ENCODE measurements at places on chromosomes 3 and 15.

GRCh38 chr3:94272016-94272415 lies 209.2 kb downstream of the NSUN3 start:
- DNase-seq: no peak

DNA sequence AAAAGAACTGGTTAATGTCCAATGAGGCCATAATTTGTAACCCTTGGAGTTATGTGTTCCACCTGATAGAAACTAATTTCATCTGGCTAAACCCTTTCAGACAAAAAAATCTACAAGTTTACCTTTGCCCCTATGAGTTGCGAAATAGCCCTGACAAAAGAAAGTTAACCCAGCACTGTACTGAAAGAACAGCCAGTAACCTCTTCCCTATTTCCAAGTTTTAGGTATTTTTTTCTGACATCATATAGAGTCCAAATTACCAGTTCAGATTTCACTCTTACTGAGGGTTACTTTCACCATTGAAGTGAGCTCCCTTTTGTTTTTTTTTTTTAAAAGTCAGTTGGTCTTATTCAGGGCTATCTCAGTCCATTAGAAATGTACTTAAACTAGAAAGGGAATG lies 42.8 kb upstream of the PTPRG start:
- DNase-seq: no peak

- DNase-seq: no peak
These were observed 29.3 kb downstream of the CTSH start for GRCh38 chr15:78915341-78916087.

DNA sequence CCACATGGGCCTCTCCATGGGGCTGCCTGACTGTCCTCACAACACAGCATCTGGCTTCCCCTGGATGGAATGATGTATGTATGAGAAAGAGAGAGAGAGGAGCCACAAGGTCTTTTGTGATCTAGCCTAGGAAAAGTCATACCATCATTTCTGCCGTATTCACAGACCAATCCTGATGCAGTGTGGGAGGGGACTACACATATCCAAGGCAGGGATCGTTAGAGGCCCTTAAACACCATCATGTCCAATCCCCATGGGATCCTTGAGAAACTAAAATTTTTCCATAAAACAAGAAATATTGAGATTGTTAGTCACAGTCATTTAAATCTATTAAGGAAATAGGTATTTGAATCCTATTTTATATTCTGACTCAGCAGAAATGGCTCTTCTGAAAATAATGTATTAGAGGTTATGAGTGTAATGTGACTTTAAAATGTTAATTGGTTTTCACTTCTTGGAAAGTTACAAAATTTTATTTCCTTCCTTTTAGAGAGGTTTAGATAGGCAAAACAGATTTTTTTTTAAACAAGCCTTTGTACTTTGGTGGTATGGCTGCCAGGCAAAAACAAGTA lies 65.1 kb upstream of the TSC22D2 start:
- no peak for DNase-seq

DNA sequence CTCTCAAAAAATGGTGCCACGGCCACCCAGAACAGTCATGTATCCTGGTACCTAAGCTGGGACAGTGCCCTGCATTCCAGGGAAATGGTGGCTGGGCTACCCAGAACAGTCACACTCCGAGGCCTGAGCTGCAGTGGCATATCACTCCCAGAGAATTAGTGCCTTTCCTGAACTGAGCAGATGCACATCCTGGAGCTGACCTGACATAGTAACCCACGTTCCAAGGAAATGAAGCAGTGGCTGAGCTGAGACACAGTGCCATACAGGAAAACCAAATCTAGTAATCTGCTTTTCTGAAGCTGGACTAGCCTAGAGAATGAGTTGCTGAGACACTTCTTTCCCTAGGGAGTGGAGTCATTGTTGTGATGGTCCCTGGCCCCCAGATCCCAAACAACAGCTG lies 41.8 kb downstream of the SERP1 start:
- no peak for DNase-seq

DNA sequence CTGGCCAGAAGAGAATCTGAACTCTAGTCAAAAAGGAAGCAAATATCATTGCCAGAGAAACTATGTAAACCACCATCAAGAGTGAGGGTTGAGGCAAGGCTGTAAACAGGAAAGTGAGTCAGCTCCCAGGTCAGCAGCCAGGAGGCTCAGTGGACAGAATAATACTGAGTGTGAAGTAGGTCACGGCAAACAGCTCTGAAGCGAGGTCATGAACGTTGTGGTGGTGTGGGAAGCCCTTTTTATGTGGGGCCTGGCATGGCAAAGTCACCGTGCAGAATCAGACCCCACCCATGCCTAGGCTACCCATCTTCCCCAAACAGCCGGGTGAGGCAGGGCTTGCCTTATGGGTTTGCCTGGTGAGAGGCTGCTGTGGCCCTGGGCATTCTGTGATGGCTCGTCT lies 43.9 kb downstream of the THBS1 start:
- no peak for DNase-seq

DNA sequence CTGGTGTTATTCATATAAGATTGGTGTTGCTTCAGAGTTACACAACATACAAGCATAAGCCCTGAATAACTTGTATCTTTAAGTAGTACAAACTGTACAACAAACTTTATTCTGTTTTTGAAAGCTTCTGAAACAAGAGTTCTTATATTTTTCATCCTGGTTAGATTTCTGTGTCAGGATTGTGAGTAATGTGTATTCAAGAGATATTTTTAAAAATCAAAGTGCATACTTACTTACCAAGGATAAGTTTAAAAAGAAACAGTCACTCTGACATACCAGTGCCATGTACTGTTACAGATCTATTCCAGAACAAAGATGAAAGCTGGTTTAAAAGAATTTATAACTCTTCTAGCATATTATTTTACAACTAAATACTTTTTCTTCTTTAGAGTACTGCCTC lies 755.1 kb downstream of the ZPLD1 start:
- no peak for DNase-seq

GRCh38 chr3:171126478-171127209 lies 100.1 kb upstream of the SLC2A2 start:
- DNase-seq: no peak

DNA sequence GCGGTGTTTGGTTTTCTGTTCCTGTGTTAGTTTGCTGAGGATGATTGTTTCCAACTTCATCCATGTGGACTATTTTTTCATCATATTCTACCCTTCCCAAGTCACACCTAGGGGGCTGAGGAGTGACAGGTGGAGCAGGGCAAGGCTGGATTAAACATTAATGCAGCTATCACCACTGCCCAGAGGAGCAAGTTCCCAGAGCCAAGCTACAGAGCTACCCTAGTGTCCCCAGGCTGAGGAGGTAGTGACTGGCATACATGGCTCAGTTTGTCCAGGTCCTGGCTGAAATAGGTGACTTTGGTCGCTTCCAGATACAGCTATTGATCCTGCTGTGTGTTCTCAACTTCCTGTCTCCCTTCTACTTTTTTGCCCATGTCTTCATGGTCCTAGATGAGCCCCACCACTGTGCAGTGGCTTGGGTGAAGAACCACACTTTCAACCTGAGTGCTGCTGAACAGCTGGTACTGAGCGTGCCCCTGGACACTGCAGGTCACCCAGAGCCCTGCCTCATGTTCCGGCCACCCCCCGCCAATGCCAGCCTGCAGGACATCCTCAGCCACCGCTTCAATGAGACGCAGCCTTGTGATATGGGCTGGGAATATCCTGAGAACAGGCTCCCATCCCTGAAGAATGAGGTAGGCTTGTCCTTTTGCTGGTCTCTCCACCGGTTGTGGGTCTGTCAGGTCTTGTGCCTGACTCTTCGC lies at the start of gene SLC22A13:
SLC22A13 (plus strand) TSS at position 209 of the 704 bp plus-strand sequence; CDS start at position 258, 49 bp downstream.
- DNase-seq: no peak

DNA sequence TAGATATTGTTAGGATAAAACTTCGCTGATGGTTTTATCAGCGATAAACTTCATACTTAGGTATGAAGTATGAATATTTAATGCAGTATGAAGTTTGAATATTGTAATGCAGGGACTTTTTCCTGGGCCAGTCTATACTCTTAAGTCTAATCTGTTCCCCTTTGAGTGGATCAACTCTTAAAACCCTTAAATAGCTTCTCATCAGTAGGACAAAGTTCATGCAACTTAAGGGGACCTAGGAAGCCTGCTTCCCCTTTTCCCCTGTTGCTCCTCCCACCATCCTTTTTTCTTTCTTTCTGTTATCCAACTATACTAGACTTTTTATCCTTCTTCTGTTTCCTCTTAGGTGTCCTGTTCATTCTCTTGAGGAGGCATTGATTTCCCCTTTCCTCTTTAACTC lies 78.7 kb downstream of the MITF start:
- DNase-seq: no peak

DNA sequence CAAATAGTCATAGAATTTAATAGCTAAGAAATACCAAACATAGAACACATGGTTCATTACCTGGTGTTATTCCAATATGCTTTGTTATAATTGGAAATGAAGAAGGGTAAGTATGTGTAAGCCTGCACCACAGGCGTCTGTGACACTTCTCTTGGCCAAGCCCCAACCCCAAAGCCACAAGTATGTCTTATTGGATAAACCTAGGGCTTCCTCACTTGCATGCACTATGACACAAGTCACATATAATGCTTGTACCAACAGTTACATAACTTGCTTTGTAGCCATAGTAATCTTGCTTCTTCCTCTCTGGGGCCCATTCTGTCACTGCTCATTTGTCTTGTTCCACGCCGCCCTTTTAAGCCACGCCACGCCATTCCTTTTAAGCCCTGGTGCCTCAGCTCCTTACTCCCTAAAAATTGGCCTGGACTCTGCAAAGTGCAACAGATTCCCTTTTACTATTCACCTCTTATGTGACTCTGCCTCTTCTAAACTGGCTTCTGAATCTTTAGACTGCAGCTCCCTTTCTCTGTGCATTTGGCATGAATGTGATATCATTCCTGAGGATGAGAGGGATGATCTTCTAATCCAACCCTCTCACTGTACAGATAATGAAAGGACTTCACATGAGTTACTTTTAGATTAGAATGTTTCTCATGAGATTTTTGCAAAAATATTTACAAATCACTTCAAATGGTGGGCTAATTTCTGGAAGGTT lies 48.1 kb upstream of the EPHA3 start:
- no peak for DNase-seq

GRCh38 chr3:52925405-52926313 lies 28.3 kb upstream of the STIMATE start:
- DNase-seq: no peak

DNA sequence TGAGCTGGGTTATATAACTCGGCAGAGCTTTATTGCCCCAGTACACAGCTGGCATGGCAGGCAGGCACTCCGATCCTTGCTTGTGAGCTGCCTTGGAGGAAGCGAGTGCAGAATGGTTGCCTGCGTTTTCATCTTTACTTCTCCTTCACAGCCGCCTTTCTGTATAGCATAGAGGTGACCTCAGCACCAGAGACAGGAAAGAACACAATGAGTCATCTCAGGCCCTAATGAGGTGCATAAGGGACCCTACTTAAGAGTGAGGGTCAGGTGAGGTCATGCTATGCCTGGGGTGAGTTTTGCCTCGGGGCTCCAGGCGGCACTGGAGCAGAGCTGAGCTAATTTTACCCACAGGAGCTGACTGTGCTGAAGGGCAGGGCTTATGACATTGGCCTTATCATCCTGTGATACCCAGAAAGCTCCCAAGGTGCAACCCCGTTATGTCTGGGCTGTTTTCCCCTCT lies 43.5 kb downstream of the LPP start:
- DNase-seq: no peak

- DNase-seq: no peak
These were observed 45.7 kb downstream of the CD86 start for GRCh38 chr3:122100591-122101463.

DNA sequence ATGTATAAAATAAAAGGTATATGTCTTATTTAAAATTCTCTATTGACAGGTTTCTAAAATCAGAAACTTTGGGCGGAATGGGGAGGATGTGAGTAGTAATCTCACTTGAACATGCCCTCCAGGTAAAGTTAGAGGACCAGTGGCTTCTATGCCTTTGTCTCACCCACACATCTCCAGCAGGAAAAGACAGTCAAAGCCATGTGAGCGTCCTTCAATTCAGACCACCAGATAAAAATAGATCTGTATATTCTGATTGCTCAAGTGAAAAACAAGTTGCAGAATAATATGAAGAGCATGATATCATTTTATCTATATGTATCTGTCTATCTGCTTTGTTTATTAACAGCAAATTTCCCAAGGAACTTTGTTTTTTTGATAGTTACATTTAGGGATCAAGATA lies 152.2 kb downstream of the TMCO5A start:
- DNase-seq: no peak

- DNase-seq: no peak
These were observed 271.9 kb upstream of the TBL1XR1 start for GRCh38 chr3:177469216-177469615.

DNA sequence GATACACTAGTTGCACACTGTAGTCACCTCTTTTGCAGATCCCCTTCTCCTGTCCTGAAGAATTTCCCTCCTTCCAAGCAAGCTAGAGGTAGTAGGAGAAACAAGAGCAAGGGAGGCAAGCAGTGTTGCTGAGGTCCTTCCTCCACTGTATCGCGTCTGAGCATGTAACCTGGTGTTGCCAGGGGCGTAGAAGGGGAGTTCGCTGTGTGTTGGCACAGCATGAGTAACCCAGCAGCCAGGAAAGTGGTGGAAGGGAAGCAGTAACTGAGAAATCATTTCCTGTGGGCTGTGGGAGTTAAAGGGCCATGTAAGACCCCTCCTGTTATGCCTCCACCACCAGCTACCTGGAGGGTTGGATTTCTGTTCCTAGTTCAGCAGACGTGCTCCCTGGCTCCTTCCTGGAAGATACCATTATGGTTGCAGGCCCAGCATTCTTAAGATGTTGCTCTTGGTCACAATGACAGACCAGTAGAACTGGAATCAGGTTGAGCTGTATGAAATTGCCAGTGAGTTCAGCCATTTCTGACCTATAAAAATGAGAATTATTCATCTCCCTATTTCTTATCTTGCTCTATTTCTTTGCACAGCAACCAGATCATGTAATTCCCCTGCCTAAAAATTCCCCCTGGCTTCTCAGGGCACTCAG lies 215.3 kb upstream of the TOPAZ1 start:
- DNase-seq: no peak

- no peak for DNase-seq
These were observed 319.3 kb upstream of the CFAP20DC start for GRCh38 chr3:59368900-59369675.

- DNase-seq: no peak
These were observed 21.4 kb upstream of the USF3 start for GRCh38 chr3:113717818-113718217.

Data from stimulated activated CD8-positive, alpha-beta memory T cell treated with anti-CD3 and anti-CD28 coated beads, Interleukin-15, amount 100 ng/mL, for 24 hours (primary cell).